ENCODE measurements at places on chromosomes 7 and 10.

- no peak for DNase-seq
Observed at GRCh38 chr10:97412891-97413304, 11.8 kb upstream of the RRP12 start.

GRCh38 chr7:45178241-45179225, 20.9 kb downstream of the RAMP3 start:
- DNase-seq = no peak

- no peak for DNase-seq
Observed at GRCh38 chr7:117874191-117874700, 1.0 kb upstream of the CTTNBP2 start.

DNA sequence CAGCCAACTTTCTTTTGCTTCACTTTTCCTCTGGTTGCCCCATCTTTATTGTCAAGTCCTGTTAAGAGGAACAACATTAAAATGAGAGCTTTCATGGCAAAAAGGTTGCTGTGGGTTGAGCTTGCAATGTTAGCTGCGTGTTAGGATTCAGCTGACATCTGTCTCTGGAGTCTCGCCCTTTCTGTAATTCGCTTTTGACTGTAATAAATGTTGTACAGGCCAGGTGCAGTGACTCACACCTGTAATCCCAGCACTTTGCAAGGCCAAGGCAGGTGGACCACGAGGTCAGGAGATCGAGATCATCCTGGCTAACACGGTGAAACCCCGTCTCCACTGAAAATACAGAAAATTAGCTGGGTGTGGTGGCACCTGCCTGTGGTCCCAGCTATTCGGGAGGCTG, 24.1 kb downstream of the MNX1 start:
- no peak for DNase-seq

DNA sequence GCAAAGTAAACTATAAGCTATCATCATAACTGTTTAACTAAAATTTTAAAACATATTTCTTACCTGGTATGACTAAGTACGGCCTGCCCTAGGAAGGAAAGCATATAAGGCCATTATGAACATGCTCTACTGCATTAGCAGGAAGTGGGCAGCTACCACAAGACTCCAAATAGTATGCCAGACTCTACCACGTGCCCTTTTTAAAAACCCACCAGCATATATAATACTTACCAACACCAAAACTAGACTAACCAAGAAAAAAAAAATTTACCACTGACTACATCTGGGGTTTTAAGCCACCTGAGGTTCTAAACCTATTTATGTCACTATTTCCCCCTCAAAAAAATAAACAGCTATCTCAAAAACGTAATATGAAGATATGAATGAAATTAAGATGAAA, 30.1 kb downstream of the NUDCD3 start:
- no peak for DNase-seq

DNA sequence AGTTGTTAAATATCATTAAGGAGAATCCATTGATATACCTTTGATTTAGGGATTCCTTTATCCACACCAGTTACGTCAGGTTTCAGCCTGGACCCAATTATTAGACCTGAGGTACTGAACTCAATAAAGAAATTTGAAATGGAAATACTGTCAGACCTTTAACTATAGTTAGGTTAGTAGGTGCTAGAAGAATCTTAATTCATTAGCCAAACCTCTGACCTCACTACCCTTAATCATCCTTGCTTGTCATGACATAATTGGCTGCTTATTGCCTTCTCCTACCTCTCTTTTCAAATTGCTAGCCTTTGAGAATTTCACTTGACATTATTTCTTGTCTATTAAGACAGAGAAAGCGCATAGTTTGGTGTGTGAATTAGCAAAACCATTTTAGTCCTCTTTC, 27.1 kb downstream of the SMNDC1 start:
- no peak for DNase-seq

GRCh38 chr10:17622061-17622460, 4.9 kb upstream of the HACD1 start:
- peak; percentile 39 for DNase-seq

GRCh38 chr7:36171503-36171902, 18.4 kb downstream of the EEPD1 start:
- DNase-seq = no peak

- DNase-seq = no peak
Observed at GRCh38 chr10:84567133-84567532, 238.7 kb downstream of the CCSER2 start.

GRCh38 chr10:118698421-118698820, 56.3 kb downstream of the CACUL1 start:
- DNase-seq = peak; percentile 46

DNA sequence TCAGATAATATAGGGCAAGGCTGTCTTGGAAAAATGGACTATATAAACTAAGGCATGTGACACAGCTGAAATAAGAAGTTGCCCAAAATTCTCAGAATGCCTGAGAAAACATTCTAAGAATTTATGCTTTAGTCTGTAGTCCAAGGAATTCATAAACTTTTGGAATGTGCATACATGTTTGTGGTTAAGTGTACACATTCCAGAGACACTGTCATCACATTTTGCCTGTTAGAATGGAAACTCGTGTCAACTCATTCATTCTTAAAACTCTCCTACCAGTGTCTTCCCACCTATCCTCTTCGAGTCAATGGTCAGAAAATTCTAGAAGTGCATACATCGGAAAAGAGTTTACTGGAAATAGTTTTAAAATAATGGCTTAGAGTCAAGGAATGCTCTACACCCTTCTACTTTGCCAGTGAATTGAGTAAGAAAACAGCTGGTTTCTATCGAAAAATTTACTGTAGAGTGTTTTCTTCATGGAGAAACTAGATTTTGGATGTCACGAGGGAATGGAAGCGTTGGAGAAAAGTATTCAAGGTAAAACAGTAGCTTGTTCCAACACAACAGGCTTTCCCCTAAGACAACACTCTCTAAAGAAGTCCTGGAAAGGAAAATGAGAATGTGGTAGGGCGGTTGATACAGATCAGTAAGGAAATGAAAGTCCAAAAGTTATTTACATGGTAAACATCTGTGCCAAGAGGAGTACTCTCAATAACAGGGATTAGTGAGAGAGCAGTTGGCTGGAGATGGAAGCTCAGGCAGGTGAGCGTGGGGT, 1177.6 kb upstream of the C7orf33 start:
- DNase-seq = peak; percentile 63

GRCh38 chr7:32515890-32516550, 20.7 kb downstream of the AVL9 start:
- DNase-seq = no peak

DNA sequence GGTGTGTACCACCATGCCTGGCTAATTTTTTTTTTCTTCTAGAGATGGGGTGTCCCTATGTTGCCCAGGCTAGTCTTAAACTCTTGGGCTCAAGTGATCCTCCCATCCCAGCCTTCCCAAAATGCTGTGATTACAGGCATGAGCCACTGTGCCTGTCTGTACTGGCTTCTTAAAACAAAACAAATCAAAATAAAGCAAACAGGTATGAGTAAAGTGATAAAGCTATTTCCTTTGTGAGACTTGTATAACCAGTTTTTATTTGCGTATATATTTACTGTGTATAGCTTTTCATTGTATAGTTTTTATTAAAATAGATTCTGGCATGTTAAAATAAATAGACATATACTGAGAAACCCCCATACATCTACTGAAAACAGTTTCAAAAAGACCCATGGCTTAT, 14.3 kb downstream of the LCOR start:
- DNase-seq = no peak

DNA sequence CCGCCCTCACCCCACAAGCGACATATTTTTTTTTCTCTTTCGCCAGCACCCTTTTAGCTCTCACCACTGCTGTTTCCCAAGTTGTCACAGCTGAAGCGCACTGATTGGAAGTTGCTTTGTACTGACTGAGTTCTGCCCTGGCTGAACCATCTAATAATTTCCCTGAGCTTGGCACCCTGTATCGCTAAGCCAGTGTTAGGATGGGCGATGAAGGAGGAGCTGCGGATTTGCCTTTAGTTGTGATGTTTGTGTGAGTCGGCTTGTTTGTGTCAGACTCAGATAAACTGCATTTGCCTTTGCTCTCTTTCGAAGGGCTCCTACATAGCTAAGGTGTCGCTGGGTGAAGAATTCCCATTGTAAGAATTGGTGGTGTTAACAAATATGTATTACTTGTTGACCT, 1.3 kb upstream of the ATXN7L1 start:
- DNase-seq = peak; percentile 22

DNA sequence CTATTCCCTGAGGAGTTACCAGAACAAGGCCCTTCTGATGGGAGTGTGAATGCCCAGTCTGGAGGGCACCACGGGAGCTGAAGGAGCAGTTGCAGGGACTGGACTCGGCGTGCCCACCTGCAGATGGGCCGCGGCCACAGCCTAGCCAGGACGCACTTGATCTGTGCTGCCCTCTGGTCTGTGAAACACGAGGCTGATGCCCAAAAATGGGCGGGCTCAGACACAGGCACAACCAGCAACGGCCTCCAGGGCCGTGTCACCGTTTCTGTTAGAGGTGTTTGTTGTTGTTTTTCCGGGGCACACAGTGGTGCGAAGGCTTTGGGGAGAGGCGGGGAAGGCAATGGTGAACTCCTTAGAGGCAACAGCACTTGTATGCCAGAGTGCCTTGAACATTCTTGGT, 235.8 kb downstream of the DNAJB6 start:
- no peak for DNase-seq

GRCh38 chr10:101438881-101439391, 85.0 kb downstream of the BTRC start:
- DNase-seq = no peak

- no peak for DNase-seq
Observed at GRCh38 chr10:77648472-77648871, 10.9 kb upstream of the KCNMA1 start.

DNA sequence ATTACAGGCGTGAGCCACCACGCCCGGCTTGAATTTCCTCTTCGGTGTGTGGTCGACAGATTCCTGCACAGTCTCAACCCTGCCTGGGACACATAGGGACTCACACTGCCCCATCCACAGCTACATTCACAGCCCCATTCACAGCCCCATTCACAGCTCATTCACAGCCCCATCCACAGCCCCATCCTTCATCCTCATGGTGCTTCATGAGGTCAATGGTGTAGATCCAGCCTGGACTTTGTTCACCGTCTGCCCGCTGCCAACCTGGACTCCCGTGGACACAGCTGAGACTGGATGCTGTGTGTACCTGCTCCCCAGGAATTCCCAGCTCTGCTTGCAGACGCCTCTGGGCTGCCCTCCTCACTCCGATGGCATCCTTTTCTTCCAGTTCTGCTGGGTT, 5.2 kb downstream of the IDI2 start:
- DNase-seq = no peak

- peak; percentile 35 for DNase-seq
Observed at GRCh38 chr7:44767912-44768627, 19.4 kb downstream of the ZMIZ2 start.

DNA sequence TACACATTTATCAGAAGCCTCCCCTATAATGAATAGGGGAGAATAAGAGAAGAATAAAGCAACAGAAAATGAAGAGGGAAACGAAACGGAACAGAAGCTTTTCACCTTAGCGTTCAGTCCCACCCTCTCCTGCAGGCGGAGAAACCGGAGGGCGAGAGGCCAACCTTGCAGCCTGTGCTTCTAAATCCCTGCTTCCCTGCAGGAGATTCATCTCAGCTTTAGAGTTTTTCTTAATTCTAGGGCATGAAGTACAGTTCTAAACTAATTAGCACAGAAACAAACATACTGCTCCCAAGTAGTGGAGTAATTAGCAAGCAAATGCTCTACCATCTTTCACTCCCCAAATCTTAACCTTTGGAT, 107.2 kb downstream of the CUBN start:
- no peak for DNase-seq

- DNase-seq = no peak
Observed at GRCh38 chr7:155985518-155986250, 173.4 kb upstream of the SHH start.

DNA sequence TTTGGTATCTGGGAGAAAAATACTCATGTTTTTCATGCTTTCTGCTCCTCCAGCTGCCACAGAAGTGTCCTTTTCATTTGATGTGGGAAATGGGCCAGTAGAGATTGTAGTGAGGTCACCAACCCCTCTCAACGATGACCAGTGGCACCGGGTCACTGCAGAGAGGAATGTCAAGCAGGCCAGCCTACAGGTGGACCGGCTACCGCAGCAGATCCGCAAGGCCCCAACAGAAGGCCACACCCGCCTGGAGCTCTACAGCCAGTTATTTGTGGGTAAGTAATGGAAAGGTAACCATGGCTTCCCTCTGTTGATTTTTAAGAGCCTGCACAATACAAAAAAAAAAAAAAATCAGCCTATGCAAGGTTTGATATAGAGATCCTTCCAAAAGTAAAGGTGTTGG, 443.1 kb upstream of the C7orf33 start:
- DNase-seq = no peak

DNA sequence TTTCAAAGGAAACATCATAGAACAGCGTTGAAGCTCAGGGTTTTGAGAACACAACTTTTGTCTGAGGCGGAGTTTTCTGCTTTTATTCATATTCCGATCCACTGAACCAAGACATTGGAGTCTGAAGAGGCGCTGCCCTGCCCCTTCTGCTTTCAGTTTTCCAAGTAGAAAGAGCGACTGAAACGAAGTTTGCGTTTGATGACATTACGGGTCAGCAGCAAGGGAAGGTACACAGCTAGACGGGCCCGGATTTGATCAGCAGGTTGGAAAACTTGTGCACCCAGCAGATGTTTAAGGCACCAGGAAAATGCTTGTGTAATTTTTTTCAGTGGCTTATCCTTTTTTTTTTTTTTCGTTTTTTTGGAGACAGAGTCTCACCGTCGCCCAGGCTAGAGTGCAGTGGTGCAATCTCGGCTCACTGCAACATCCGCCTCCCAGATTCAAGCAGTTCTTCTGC, 720 bp downstream of the SUN1 start:
- DNase-seq = peak; percentile 17

- no peak for DNase-seq
Observed at GRCh38 chr10:92816091-92816531, 32.2 kb upstream of the EXOC6 start.

- no peak for DNase-seq
Observed at GRCh38 chr7:29202651-29203069, 8.1 kb downstream of the CHN2 start.

DNA sequence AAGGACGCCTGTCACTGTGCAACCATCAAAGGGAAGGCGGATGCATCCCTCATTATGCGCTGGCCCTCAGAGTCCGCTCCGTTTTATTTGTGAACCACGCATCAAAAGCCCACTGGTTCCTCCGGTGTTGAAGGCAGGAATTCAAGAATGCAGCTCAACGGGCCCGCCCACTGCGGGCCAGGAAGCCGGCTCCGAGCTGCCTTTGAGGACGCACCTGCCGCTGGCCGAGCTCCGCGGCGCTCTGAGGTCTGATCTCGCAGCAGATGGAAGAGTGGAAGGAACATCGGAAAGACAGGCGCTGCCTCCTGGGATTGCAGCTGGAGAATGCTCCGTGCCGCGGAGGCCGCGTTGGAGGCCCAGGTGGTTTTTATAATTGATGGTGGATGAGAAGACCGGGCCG, 56.9 kb upstream of the ADGRA1 start:
- no peak for DNase-seq

- DNase-seq = peak; percentile 52
Observed at GRCh38 chr7:136405931-136406777, 429.0 kb upstream of the MTPN start.

DNA sequence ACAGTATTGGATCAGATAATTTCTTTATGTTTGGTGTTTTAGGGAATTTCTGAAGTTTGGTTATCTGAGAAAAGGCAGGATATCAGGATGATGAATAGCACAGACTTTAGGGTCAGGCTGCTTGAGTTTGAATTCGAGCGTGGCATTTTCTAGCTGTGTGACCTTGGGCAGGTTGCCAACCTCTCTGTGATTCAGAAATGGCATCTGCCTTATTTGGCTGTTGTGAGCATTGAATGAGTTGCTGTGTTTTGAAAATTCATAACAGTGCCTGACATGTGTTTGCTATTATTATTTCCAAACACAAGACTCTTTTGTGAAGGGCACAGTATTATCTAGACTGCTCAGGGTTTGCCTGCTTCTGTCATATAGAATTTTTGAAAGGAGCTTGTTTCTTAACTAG, 66.9 kb downstream of the NXPH1 start:
- no peak for DNase-seq

GRCh38 chr10:92047215-92047614, 123.6 kb downstream of the BTAF1 start:
- DNase-seq = no peak

Measured in fibroblast of mammary gland (primary cell).